ENCODE measurements at places on chromosomes 13 and 19.

GRCh38 chr13:112769615-112770014 is 79.8 kb downstream of the ATP11A start:
- no peak for DNase-seq

DNA sequence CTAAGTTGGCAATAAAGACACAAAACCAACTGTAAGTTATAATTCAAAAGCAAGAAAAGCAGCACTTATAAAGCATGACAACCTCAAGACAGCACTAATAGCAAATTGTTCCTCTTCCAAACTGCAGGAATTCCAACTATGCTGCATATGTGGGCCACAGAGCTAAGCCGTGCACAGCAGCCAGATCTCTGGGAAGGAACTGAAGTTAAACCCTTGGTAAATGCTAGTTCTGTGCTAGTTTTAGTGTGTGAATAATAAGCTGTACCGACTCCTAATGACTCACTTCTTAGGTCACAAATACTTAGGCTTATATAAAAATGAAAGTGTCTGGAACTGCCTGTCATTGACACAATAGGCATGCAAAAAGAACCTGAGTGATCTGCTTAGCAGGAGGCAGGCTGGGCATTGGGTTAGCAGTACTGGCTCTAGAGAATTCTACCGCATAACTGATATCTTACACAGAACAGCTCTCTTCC is 21.2 kb upstream of the GTF3A start:
- DNase-seq, result peak; percentile 23

GRCh38 chr19:56136362-56136761 is 4.7 kb upstream of the ZNF444 start:
- DNase-seq, result no peak

DNA sequence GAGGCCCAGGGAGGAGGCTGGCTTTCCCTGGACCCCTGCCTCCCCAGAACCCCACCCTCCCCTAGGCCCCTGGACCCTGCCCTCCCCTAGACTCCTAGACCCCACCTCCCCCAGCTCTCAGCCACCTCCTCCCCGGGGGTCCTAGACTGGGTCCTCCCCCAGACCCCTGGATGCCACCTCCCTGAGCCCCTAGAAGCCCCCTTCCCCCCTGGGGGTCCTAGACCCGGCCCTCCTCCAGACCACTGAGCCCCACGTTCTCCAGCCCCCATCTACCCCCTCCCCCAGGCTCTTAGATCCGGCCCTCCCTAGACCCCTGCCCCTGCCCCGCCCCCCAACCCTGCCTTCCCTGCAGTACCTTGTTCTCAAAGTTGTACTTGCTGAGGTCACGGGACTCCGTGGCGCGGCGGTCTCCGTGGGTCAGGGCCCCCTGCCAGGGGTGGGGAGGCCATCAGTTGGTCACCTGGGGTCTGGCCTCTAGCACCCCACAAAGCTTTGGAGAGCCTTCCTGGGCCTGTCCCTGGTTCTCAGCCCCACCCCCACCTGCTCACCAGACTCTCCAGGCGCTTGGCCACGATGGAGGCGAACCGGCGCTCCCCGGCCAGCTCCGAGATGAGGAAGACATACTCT is 8.0 kb downstream of the GPX4 start:
- no peak for DNase-seq

DNA sequence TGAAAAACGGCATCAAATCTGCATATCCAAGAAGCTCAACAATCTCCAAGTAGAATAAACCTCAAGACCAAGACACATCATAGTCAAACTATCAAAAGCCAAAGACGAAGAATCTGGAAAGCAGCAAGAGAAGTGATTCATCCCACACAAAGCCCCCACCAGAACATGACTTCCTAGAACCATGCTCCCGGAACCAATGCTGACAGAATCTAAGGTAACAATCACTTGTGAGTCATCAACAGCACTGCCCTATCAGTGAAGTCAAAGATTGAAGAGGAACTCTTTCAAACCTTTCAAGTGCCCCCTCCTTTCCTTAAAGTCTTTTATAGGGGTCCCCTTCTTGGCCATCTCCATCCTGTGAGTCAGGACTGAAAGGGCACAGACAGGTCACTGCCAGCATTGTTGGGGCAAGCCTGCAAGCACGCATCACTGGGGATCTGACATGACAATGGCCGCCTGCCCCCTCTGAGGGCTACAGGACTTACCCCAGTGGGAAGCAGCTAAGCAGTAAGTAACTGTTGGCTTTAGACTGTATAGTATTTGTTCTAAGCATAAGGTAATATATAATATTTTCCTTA is at the start of gene CCDC70:
CCDC70 (plus strand) TSS at position 247 of the 578 bp plus-strand sequence. CDS start 3,443 bp downstream, outside the sequence.
- peak; percentile 59 for DNase-seq

DNA sequence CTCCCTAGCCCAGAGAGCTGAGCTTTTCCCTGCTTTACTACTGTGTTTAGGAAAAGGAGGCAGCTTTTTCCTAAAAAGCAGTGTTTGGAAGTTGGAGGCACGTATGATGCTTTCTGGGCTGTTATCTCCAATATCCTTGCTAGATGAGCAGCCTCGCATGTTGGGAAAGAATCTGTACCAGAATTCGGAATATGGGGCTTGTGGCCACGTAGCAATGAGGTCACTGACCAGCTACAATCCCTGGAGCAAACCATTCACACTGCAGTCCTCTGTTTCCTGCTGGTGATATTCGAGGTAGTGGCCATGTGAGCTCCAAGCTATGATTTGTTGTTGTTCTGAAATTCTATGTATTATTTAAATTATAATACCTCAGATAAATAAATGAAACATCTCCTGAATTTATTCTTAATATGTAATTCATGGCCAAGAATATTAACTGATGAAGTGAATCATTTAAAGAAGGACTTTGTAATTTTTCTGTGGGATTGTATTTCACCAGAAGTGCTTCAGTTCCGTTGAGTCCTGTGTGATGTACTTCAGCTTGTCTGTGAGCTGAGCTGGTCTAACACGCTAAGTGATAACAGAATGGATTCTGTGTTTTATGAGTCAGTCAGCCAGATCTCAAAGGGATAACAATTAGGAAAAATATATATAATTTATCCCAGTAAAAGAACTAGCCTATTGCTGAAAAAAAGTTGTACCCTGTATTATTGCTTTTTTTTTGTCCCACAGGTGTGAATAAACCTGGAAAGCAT is 319.5 kb downstream of the SHISA2 start:
- no peak for DNase-seq

- no peak for DNase-seq
These were observed 18.7 kb downstream of the ACTN4 start for GRCh38 chr19:38665950-38666662.

- no peak for DNase-seq
These were observed 197.7 kb downstream of the COL4A1 start for GRCh38 chr13:110109140-110109783.
